ENCODE measurements at places on chromosomes 7 and 10.

DNA sequence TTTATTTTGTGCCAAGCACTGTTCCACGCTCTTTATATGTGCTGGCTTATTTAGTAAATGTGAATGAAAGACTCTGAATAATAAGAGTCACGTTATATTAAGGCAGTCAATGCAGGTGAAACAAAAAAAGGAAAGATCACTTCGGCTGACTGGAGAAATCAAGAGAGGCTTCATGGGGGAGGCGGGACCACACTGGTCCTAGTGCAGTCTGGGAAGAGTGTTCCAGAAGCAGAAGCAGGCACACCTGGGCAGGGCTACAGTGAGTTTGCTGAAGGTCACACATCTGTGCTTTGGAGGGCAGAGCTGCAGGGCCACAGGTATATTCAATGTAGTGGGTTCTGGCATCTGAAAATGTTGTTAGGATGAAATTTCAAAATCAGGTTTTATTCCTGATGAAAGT, 176.9 kb downstream of the PLXNA4 start:
- no peak for DNase-seq

- no peak for DNase-seq
Measured at GRCh38 chr7:149205690-149206381, 10.5 kb downstream of the ZNF282 start.

GRCh38 chr10:10758306-10758705, 259.4 kb upstream of the CELF2 start:
- no peak for DNase-seq

- no peak for DNase-seq
Measured at GRCh38 chr7:21829731-21830130, 116.0 kb downstream of the CDCA7L start.

DNA sequence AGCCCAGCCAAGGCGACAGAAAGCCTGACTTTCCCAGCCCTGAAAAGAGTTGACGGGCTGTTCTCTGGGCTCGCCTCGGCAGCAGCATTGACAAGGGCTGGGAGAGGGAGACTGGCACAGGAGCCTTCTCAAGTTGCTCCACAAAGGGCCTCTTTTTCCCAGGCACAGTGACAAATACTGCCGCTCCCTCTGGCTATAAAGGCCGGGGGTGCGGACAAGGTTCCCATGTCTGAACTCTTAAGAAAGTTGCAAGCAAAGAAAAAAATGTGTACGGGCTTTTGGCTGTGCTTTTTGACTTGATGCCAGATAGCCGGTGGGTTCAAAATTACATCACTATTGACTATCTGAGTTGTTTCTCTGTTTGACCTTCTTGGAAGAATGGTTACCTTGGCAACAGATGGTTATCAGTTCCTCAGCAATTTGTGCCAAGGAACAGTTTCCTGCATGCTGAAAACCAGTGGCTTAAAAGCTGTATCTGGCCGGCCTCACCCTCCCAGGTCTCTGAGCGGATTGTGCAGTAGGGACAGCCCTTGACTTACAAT, 115.9 kb upstream of the EEPD1 start:
- DNase-seq, result no peak

DNA sequence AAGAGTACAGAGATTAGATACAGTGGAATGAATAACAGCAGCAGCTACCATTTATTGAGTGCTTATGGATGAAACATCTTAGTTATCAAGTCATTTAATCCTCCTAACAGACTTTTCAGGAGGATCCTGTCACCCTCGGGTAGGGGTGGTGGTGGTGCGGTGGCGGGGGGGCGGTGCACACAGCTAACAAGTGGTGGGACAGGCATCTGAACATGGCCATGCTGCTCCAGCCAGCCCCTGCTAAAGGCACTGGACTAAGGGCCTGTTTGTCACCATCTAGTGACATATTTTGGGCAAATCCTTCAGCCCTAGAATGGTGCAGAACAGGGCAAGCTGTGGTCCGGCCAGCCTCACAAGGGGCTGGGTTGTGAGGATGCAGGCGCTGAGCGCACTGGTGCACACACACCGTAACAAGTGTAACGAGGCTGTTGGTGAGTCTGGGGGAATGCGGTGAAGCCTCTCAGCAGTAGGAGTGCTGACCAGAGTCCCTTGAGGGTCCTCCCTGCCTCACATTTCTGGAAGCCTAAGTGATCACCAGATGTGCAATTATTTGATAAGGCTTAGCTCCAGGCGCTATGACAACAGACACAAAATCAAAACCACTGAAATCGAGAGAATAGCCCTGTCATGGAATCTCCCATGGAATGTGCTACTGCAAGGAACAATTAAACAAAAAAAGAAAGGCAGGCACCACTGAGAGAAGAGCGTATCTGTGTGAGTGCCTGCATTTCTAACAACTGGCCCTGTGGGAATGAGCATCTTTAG, 102.2 kb downstream of the RNF216 start:
- DNase-seq, result no peak

- peak; percentile 82 for DNase-seq
Measured at GRCh38 chr7:92833024-92833765, 3.2 kb downstream of the CDK6 start.

- DNase-seq, result no peak
Measured at GRCh38 chr10:95841661-95842498, 65.9 kb upstream of the CC2D2B start.

Measured in activated CD4-positive, alpha-beta T cell treated with anti-CD3 and anti-CD28 coated beads for 24 hours (primary cell).